Right lobe of liver (tissue), 6 donors: ENCODE measurements at places on chromosomes 7 and 10.

- no peak for DNase-seq
Observed at GRCh38 chr7:34128762-34129161, 223.4 kb downstream of the BMPER start.

GRCh38 chr7:21767300-21767900, 178.3 kb downstream of the CDCA7L start:
- DNase-seq = peak; percentile 33

- DNase-seq = no peak
Observed at GRCh38 chr7:43726466-43726865, 2.9 kb downstream of the COA1 start.

GRCh38 chr10:22501863-22502262, 156.6 kb downstream of the SPAG6 start:
- DNase-seq = no peak

DNA sequence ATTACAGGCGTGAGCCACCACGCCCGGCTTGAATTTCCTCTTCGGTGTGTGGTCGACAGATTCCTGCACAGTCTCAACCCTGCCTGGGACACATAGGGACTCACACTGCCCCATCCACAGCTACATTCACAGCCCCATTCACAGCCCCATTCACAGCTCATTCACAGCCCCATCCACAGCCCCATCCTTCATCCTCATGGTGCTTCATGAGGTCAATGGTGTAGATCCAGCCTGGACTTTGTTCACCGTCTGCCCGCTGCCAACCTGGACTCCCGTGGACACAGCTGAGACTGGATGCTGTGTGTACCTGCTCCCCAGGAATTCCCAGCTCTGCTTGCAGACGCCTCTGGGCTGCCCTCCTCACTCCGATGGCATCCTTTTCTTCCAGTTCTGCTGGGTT, 5.2 kb downstream of the IDI2 start:
- no peak for DNase-seq

DNA sequence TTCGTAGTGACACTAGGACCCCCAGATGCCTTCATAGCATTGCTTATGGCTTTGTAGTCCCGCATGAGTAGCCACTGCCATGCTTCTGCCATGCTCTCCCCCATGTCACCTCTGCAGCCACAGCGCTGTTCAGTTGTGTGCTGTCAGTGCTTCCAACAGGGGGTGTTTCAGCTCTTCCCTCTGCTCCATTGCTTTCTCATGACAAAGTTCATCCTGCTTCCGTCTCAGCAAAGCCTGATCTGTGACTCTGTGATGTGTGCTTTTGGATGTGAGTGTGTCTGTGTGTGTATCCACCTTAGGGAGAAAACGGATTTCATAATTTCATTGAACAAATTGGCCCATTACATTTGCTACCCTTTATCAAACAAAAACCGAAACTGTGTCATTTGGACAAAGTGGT, 134.9 kb upstream of the SAMD8 start:
- DNase-seq = peak; percentile 76
